ENCODE measurements at places on chromosomes 3 and 15. TPM values are rescaled to one million over a fixed set of nuclear protein-coding genes. Genes with fewer than 3 reads are reported as not detected.

GRCh38 chr15:36221992-36222391 is 357.4 kb upstream of the CDIN1 start:
- no peak for DNase-seq

- no peak for DNase-seq
These were observed 4.1 kb downstream of the PBRM1 start for GRCh38 chr3:52681596-52681995.

DNA sequence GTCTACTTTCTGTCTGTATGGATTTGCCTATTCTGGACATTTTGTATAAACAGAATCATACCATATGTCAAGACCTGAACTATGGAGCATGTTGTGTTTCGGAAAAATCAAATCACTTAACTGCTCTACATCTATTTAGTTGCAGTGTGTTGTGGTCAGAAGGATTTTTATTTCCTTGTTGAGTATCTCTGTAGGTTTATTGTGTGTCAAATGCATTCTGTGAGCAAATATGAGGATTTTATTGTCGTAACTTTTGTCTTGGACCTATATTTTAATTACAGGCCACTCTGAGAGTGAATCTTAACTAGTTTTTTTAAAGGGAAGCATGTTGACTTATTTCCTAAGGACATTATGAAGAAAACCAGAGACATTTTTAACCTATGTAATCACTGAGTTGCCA is 84.6 kb upstream of the MYZAP start:
- no peak for DNase-seq

MYL3 gene
- 623 TPM for polyA plus RNA-seq

UROC1 gene
- polyA plus RNA-seq, result 0.06 TPM

DNAJA4 gene
- 91.4 TPM for polyA plus RNA-seq

EXOG gene
- 13.2 TPM for polyA plus RNA-seq

TERC gene
- not detected for polyA plus RNA-seq

Measured in muscle of leg (tissue), 16 donors.